ENCODE measurements at places on chromosomes 4 and X.

- DNase-seq, result no peak
Measured at GRCh38 chr4:181962321-181962720, 280.9 kb upstream of the TENM3 start.

DNA sequence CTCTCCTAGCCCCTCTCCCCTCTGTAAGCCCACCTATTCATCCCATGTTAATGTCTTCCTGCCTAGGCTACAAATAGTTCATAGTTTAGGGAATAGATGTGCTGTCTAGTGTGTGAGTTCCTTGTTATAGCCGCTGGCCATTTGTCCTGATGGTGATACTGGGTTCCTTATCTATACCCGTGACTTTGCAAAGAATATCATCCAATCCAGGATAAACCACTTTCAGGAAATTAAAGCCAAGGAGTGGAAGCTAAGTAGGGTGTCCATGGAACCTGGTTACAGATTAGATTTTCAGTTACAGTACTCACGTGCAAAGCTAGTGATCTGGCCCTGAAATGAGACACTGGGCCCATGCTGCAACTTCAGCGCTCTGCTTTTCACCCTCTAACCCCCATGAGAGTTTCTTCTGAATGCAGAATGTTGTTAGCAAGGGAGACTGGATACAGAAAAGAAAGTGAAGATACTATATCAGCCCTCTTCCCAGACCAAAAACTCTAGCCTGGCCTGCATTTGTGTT, 111.4 kb downstream of the TMEM164 start:
- DNase-seq, result no peak

DNA sequence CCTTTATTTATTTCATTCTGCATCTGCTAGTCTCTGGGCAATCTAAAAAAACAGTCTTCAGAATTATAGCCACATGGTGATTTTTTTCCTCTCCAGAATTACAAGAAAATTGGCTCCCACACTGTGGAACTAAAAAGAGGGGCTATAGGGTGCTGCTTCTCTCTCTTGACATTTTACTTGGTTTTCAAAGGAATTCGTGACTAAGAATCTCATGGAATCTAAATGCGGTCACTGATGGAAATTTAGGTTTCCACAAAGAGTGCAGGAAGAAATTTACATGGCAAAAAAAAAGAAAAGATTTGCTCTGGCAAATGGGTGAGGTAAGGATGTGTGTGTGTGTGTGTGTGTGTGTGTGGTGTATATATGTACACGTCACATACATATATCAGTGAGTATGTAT, 10.2 kb downstream of the ATXN3L start:
- DNase-seq, result no peak

- DNase-seq, result no peak
Measured at GRCh38 chr4:102627831-102628523, 126.8 kb downstream of the NFKB1 start.

- no peak for DNase-seq
Measured at GRCh38 chrX:34401411-34401810, 255.7 kb downstream of the TMEM47 start.

- no peak for DNase-seq
Measured at GRCh38 chr4:118790544-118790943, 45.4 kb downstream of the SEC24D start.

GRCh38 chr4:13940921-13941320, 313.4 kb upstream of the BOD1L1 start:
- no peak for DNase-seq

GRCh38 chr4:85512446-85513205, 37.7 kb downstream of the ARHGAP24 start:
- no peak for DNase-seq

DNA sequence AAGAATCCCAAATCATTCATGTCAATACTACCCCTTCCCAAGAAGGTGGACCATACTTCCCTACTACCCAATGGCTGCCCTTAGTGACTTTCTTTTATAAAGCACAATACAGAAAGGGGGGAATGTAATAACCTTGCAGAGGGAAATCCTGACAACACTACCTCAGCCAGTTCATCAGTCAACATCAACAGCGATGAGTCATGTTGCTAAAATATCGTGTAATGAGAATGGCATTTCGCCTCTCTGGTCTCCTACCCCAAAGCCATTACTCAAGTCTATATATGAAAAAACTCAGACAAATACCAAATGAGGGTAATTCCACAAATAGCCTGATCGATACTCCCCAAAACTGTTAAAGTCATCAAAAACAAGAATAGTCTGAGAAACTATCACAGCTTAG, 3.3 kb upstream of the MAGEA8 start:
- DNase-seq, result no peak

GRCh38 chr4:14070289-14070880, 442.9 kb upstream of the BOD1L1 start:
- no peak for DNase-seq

DNA sequence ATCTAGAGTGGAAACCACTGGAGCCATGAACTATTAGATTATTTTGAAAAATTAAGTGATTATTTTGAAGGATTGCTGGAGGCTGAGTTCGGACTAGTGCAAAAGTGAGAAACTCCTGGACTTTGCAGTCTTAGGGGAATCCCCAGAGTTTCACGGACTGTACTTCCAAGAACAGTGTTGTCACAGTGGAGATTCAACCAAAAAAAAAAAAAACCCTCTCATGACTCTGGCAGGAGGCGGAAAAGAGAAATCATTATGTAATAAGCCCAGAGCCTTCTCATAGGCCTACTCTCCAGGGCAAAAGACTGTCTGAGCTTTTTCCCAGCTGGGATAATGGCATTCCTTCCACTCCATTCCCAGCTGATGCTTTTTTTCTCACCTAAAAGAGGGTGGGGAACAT, 16.8 kb upstream of the C4orf51 start:
- no peak for DNase-seq

- no peak for DNase-seq
Measured at GRCh38 chr4:120672558-120673147, 249.9 kb downstream of the PRDM5 start.

- no peak for DNase-seq
Measured at GRCh38 chr4:145954924-145955339, 16.3 kb upstream of the ZNF827 start.

DNA sequence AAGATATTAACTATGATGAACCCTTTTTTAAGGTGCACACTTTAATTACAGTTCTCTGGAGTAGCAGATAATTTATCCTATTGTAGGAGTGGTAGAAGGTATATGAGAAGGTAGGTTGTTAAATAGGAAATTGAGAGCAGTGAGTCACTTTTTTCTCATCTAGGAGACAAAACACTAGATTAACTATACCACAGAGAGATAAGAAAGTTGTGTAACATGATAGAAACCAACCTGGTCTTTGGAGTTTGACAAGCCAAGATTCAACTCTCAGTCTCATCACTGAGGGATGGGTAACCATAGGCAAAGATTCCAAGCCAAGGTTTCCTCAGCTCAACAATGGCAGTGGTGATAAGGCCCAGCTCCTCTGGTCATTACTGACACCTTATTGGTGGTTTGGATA, 104.0 kb downstream of the MAD2L1 start:
- no peak for DNase-seq

DNA sequence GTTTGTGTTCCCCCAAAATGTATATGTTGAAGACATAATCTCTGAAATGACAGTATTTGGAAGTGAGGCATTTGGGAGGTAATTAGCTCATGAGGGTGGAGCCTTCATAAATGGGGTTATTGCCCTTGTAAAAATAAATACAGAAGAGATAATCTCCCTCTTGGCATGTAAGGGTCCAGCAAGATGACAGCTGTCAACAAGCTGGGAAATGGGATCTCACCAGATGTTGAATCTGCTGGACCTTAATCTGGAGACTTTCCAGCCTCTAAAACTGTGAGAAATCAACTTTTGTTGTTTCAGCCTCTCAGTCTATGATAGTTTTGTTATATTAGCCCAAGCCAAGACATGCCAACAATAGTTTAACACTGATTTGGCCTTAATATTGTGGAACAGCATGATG, 438.2 kb upstream of the PCDH7 start:
- DNase-seq, result no peak

GRCh38 chr4:146179784-146180370, 4.4 kb downstream of the LSM6 start:
- no peak for DNase-seq

GRCh38 chrX:10904220-10904619, 206.9 kb upstream of the HCCS start:
- no peak for DNase-seq

DNA sequence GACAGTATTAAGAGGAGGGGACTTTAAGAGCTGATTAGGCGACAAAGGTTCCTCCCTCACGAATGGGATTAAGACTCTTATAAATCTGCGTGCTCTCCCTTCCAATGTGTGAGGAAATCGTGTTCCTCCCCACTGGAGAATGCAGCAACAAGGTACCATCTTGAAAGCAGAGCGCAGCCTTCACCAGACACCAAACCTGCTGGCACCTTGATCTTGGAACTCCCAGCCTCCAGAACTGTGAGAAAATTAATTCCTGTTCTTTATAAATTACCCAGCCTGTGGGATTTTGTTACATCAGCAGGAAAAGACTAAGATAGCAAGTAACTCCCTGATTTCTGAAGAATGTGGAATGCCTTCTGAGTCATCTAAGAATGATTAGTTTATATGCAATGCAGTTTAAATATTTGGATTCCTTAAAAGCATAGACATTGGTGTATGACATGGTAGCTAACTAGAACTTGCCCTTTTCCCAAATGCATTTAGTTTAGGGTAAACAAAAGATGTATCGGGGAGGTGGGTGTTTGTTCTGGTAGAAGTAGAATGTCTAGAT, 86.1 kb downstream of the USP46 start:
- DNase-seq, result no peak

GRCh38 chr4:54912155-54912554, 213.2 kb downstream of the KDR start:
- DNase-seq, result no peak

- DNase-seq, result no peak
Measured at GRCh38 chr4:68724426-68724825, 54.0 kb upstream of the UGT2B15 start.

GRCh38 chr4:184792950-184793555, 32.7 kb downstream of the ACSL1 start:
- DNase-seq, result peak; percentile 73

DNA sequence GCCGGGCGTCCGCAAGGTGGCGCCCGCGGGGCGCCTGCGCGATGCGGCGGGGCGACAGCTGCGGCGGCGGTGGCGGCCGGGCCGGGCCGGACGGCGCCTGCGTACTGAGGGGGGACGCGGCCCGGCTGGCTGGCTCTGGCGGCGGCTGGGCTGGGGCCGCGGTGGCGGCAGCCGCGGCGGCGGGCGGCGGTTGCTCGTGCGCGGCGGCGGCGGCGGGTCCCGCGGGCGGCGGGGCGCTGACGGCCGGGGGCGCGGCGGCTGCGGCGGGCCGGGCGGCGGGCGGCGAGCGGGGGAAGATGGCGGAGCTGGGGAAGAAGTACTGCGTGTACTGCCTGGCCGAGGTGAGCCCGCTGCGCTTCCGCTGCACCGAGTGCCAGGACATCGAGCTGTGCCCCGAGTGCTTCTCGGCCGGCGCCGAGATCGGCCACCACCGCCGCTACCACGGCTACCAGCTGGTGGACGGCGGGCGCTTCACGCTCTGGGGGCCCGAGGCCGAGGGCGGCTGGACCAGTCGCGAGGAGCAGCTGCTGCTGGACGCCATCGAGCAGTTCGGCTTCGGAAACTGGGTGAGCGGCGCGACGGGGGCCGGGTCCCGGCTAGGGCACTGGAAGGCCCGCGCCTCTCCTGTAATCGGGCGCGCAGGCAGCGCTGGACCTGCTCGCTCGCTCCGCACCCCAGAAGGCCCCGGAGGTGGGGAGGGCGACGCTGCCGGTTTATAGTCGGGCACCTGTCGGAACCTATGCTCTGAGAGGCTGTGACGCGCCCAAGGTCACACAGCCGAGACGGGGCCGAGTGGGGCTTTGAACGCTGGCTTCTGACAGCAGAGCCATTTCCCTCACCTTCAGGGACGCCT, at the start of gene TADA2B:
TADA2B (plus strand) TSS at position 89 of the 853 bp plus-strand sequence; CDS start at position 297, 208 bp downstream.
- peak; percentile 45 for DNase-seq

- no peak for DNase-seq
Measured at GRCh38 chr4:1604181-1604705, 79.9 kb downstream of the FAM53A start.

- peak; percentile 20 for DNase-seq
Measured at GRCh38 chr4:98482847-98483806, 175.3 kb downstream of the TSPAN5 start.

GRCh38 chr4:77959566-77960338, 97.1 kb downstream of the MRPL1 start:
- no peak for DNase-seq

Data from stimulated activated CD4-positive, alpha-beta T cell treated with anti-CD3 and anti-CD28 coated beads, Interleukin-4, amount 100 ng/mL, for 4 hours (primary cell).